ENCODE measurements at places on chromosomes 3 and 15. TPM values are rescaled to one million over a fixed set of nuclear protein-coding genes. Genes with fewer than 3 reads are reported as not detected.

Gene ATP2B2
- 31.2 TPM for total RNA-seq

Gene TIMP4
- not detected for total RNA-seq

Gene CDHR4
- total RNA-seq, result not detected

Gene PLA2G4D
- total RNA-seq, result not detected

Gene ZPLD1
- total RNA-seq, result not detected

Gene HTR3D
- total RNA-seq, result not detected

DNA sequence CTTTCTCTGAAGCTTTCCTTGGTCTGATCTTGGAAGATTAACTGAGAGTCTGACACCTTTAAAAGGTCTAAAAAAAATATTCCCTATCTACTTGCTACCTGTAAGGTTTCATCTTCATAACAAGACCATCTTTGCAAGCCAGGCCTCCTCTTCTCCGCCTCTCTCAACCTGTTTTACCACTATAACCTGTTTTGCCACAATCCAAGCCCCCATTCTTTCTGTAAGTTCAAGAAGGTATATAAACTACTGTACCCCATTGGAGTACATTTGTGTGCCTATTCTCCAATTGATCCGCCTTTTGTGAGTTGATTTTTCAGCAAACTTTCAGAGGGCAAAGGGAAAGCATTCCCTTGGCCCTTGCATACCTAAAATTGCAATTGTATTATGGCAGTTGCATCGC lies 319.3 kb upstream of the NECTIN3 start:
- no peaks in the 10 kb centered on the region for H3K27me3 ChIP-seq
- H3K4me1 ChIP-seq, result no peaks in the 10 kb centered on the region
- DNase-seq, result no peak

GRCh38 chr3:197298341-197298944 lies at the start of gene DLG1:
Gene DLG1 (minus strand): TSS chr3:197298612. CDS start chr3:197297204, 1,408 bp downstream.
- peaks cover 4% of the 10 kb centered on the region for H3K27me3 ChIP-seq
- peak within 1 kb of the TSS; percentile 88 for H3K4me3 ChIP-seq
- no peak within 1 kb of the TSS for H3K27ac ChIP-seq
- peak; percentile 69 for DNase-seq
- H3K4me1 ChIP-seq, result peaks cover 6% of the 10 kb centered on the region

GRCh38 chr3:105062853-105063252 lies 303.9 kb upstream of the ALCAM start:
- peaks cover 6% of the 10 kb centered on the region for H3K36me3 ChIP-seq
- H3K27ac ChIP-seq, result no peak overlapping the region
- no peaks in the 10 kb centered on the region for H3K27me3 ChIP-seq

- DNase-seq, result no peak
- no peaks in the 10 kb centered on the region for H3K36me3 ChIP-seq
- peaks cover 11% of the 10 kb centered on the region for H3K27me3 ChIP-seq
- no peaks in the 10 kb centered on the region for H3K4me1 ChIP-seq
Measured at GRCh38 chr3:134318166-134318565, 56.1 kb downstream of the AMOTL2 start.

GRCh38 chr3:120473389-120473788 lies 22.6 kb upstream of the FSTL1 start:
- H3K27me3 ChIP-seq, result no peaks in the 10 kb centered on the region
- DNase-seq, result no peak
- H3K4me3 ChIP-seq, result no peak overlapping the region
- H3K36me3 ChIP-seq, result no peaks in the 10 kb centered on the region

GRCh38 chr15:59260090-59260489 lies 53.4 kb downstream of the LDHAL6B start:
- DNase-seq, result no peak
- H3K27me3 ChIP-seq, result no peaks in the 10 kb centered on the region
- H3K4me3 ChIP-seq, result no peak overlapping the region
- H3K36me3 ChIP-seq, result no peaks in the 10 kb centered on the region
- H3K4me1 ChIP-seq, result no peaks in the 10 kb centered on the region

GRCh38 chr3:172625404-172625803 lies 85.5 kb downstream of the NCEH1 start:
- H3K36me3 ChIP-seq, result no peaks in the 10 kb centered on the region
- no peak for DNase-seq
- no peak overlapping the region for H3K4me3 ChIP-seq
- no peak overlapping the region for H3K27ac ChIP-seq

DNA sequence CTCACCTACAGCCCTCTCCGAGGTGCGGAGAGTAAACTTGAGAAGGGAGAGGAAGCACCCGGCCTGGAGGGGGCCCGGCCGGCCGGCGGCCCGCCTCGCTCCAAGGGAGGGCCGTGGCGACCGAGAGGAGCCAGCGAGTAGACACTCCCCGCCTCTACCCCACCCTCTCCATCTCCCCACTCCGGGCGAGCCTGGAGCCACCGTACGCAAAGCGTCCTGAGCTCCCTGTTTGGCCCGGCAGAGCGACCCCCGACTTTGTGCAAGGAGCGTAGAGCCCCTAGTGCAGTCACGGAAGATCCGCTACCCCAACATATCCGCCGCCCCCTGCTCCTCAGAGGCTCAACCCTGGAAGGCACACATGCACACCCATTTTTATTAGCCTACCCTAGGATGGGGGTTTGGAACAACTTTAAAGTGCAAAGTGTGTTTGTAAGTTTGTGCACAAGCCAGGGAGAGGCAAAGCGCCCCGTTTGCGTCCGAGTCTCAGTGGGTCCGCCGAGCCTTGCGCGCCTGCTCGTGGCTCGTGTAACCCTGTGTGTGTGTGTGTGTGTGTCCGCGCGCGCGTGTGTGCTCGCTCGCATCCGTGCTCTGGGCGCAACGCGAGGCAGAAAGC lies 508 bp upstream of the SMAD6 start:
- no peak overlapping the region for H3K27ac ChIP-seq
- peaks cover 11% of the 10 kb centered on the region for H3K27me3 ChIP-seq
- H3K36me3 ChIP-seq, result no peaks in the 10 kb centered on the region
- H3K4me1 ChIP-seq, result no peaks in the 10 kb centered on the region

- peaks cover 6% of the 10 kb centered on the region for H3K27me3 ChIP-seq
- no peak overlapping the region for H3K4me3 ChIP-seq
- no peaks in the 10 kb centered on the region for H3K36me3 ChIP-seq
- H3K4me1 ChIP-seq, result peaks cover 21% of the 10 kb centered on the region
Measured at GRCh38 chr3:184678317-184679055, 33.4 kb downstream of the MAGEF1 start.

All from glutamatergic neuron (in vitro differentiated cells).